ENCODE measurements at places on chromosomes 2 and 18. TPM values are rescaled to one million over a fixed set of nuclear protein-coding genes. Genes with fewer than 3 reads are reported as not detected.

The LAMA3 gene
- 98.0 TPM for total RNA-seq

The DPP10 gene
- total RNA-seq, result 11.2 TPM

The KCNS3 gene
- 19.0 TPM for total RNA-seq

The GALR1 gene
- total RNA-seq, result 0.46 TPM

The CFAP53 gene
- total RNA-seq, result 0.24 TPM

The AKAIN1 gene
- total RNA-seq, result not detected

The SMAD4 gene
- 76.1 TPM for total RNA-seq
